ENCODE measurements at places on chromosomes 6 and 20.

DNA sequence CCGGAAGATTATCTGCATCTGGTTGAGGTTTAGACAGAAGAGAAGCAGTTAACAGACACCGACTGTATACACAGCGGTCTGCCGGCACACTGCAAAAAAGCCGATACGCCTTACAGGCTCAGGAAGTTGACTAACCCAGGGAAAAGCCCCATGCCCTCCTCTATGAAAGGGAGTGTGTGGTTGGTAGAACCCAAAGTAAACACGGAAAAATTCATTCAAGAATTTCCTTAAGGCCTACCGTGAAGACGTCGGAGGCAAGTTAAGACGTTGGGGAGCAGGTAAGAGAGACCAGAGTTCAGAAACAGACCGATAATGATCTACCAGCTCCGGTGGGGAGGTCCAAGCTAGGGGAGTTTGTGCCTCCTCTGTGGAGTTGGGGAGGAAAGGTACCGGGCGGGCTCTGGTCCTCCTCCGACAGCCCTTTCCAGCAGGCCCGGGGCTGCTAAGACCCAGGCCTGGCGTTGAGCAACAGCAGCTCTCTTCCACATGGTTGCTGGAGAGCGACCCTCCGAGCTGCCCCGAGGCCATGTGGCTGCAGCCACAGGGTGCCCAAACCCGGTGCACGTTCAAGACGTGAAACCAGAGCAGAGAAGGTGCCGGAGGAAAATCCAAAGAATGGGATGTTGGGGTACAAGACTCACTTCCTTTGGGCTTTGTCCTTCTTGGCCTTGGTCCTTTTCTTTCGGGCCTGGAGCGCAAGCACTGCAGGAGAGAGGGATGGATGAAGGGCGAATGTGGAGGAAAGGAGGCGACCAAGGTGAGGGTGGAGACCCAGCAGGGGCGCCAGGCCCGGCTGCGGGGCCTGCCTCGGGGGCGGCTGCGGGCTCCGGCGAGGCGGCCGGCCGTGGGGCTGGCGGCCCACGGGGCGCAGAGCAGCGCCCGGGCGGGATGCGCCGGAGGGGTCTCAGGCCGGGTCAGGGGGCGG is 809 bp downstream of the SRPK1 start:
- DNase-seq = peak; percentile 88

GRCh38 chr6:84095156-84095555 is 61.6 kb downstream of the MRAP2 start:
- no peak for DNase-seq

DNA sequence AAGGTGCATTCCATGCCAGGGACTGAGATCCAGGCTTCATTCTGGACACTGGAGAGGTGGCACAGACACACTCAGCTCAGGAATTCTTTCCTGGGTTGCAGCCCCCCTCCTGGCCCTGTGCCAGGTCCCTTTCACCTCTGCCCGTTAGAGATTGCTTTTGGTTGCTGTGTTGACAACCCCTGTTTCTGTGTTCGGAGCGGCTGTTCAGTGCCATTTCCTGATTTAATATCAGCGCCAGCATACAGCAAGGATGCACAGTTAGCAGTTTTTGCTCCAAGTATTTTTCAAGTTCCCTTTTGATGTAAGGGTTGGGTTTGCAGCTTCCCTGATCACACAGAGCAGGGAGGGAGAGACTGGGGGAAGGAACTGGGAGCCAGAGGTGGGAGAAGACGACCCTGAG is 8.5 kb upstream of the MAFB start:
- no peak for DNase-seq

DNA sequence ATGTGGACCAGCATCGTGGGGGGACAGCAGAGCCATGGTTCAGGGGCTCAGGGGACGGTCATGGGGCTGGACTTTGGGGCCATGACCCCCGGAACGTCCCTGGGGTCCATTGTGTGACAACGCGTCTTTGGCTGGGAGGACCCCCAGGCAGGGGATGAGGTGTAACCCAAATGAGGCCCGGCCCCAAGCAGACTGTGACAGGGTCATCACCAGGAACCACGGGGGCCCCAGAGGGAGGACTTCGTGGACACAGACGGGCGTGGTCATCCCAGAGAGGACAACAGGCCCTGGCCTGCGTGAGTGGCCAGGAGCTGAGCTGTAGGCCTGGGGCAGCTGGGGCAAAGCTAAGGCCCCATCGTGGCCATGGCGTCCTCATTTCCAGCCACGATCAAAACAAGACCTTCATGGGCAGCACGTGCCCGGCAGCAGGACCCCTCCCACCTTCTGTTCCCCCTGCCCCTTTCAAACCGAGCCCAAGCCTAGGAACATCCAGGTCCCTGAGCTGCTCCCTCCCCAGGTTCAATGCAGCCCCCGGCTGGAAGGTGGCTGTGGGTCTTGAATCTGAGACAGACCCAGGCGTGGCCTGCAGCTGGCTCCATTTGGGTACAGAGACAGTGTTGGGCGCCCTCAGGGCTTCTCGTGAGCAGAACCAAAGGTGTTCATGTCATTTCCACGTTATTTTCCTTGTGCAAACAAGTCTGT is 187.8 kb downstream of the TAF4 start:
- no peak for DNase-seq

DNA sequence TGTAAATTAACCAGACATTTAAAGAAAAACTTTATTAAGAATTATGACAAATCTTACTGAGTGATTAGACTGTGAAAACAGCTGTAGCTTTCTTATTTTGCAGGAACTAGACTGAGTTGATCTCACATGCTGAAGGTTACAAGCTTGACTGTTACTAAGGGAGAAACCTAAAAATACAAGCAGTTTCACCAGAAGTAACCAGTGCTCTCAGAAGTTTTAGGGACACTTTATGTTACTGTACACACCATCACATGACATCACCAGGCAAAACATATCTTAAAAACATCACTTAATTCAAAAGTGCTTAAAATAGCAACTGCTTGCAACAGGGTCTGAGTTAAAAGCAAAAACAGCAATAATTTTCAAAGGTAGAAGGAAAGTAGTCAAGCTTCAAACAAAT is 5.4 kb downstream of the FBXO30 start:
- peak; percentile 12 for DNase-seq

DNA sequence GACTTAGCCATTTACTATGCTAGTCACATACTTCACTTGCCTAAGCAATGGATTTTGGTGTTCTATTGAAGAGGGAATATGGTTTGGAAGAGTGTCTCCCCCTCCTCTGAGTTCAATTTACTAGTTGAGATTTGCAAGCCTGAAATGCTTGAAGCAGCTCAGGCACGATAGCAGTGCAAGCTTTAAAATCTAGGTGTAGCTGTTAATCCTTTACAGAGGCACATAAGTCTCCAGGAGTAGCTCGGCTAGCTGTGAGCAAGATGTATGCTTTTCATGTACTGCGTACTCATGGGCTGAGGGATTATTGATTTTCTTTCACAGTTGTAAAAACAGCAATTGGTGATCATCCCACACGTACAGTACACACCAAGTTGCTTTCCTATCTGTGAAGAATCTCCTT is 726 bp downstream of the FLRT3 start:
- no peak for DNase-seq

GRCh38 chr6:127634178-127634577 is 57.2 kb downstream of the C6orf58 start:
- no peak for DNase-seq

GRCh38 chr6:139028215-139028657 is 309 bp upstream of the ABRACL start:
- no peak for DNase-seq

DNA sequence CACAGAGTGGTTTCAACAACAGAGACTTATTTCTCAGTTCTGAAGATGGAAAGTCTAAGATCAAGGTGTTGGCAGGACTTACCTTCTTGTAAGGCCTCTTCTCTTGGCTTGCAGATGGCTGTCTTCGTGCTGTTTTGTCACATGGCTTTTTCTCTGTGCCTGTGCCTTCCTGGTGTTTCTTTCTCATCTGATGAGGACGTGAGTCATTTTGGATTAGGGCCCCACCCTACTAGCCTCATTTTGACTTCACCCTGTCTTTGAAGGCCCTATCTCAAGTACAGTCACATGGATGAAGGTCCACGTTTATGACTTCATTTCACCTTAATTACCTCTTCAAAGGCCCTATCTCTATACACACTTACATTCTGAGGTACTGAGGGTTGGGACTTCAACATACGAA is 41.4 kb upstream of the LAMA2 start:
- no peak for DNase-seq

- DNase-seq = no peak
Observed at GRCh38 chr6:37507690-37508421, 8.2 kb upstream of the CCDC167 start.

GRCh38 chr6:1263850-1264377 is 48.0 kb upstream of the FOXQ1 start:
- no peak for DNase-seq

- no peak for DNase-seq
Observed at GRCh38 chr20:55935448-55936208, 69.7 kb downstream of the CBLN4 start.

- peak; percentile 54 for DNase-seq
Observed at GRCh38 chr6:117547688-117548621, 54.4 kb downstream of the GOPC start.

- no peak for DNase-seq
Observed at GRCh38 chr6:169972101-169972651, 220.8 kb downstream of the ERMARD start.

DNA sequence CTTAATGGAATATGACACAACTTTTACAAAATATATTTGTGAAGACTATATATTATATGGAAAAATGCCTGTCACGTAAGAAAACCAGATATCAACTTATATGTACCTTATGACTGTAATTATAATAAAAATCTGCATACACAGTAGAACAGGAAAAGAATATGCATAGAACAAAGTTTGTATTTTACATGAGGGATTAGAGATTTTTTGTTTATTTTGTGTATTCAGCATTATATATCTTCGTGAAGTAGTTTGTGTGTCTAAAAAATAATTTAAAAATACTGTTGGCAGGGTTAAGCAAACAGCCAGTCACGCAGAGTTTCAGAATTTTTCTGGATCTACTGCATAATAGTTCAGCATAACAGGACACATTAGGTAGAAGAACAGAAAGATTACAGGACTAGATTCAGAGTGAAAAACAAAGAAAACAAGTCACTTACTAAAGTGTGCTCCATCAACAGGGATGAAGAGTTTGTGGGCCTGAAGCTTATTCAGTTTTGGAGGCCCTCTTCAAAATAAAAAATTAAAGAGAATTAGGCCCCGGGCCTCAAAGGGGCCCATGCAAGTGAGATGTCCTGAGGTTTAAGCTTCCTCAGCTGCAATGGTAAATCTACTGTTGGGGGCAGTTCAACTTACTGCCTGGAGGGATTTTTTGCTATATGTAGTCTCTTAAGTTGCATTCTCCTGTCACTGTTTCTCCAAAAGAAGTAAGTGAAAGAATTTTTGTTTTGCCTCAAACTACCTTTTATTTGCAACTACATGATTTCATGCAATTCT is 16.3 kb downstream of the TXLNB start:
- no peak for DNase-seq

DNA sequence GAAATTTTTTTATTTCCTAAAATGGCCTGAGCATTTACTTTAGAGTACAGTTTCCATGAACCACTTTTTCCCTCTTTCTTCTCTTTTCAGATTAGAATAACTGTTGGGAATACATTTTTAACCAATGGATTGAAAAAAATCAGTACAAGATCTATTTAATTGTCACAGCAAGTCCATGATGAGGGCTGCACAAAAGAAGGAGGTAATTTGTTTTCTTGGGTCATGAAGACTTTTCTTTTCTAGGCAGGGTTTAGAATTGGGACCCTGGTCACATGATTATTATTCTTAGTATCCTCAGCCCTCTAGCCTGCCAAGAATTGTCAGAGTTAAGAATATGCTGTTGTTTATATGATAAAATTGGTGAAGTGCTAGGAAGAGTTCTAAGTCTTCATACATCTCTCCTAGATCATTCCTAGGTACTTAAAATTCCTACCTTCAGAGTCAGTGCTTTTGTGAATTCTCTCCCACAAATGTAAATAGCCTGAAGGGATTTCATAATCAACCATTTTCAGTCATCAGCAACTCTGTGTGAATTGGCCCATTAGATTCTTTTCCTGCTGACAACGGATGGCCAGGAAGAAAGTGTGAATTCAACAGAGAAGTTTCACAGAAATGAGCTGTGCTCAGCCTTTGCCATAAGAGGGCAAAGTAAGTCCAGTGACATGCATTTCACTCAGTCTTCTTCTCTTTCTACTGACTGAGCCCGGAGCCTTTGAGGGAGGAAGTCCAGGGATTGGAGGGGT is 32.4 kb upstream of the TPBG start:
- DNase-seq = peak; percentile 60

DNA sequence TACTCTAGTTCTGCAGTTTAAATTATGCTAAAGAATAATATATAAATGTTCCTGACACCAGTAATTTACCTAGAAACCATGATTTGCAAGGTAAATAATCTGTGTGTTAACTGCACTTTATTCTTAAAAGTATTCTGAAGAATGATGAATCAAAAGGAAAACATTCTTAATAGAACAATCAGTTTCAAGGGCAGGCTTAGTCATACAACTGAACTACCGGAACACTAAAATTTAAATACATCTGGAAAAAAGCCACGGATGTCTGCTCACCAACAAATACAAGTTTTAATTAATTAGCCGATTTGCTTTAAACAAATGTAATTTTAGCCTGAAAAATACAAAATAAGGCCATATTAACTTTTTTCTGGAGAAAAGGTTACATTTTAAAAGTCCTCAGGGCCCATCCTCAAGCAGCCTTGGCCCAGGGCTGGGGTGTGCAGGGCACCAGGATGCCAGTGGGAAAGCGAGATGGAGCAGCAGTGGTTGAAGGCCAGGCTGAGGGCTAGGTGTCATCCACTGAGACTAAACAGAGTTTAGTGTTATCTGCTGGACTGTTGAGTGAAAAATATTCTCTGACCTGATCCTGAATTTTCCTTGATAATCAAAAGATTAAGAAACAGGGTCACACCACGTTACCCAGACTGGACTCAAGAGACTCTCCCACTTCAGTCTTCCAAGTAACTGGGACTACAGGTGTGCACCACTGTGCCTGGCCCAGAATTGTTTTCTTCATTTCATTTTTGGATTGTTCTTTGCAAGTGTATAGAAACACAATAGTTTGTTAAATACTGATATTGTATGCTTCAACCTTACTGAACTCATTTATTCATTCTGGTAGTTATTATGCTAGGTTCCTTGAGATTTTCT is 88.2 kb upstream of the DST start:
- DNase-seq = peak; percentile 84

DNA sequence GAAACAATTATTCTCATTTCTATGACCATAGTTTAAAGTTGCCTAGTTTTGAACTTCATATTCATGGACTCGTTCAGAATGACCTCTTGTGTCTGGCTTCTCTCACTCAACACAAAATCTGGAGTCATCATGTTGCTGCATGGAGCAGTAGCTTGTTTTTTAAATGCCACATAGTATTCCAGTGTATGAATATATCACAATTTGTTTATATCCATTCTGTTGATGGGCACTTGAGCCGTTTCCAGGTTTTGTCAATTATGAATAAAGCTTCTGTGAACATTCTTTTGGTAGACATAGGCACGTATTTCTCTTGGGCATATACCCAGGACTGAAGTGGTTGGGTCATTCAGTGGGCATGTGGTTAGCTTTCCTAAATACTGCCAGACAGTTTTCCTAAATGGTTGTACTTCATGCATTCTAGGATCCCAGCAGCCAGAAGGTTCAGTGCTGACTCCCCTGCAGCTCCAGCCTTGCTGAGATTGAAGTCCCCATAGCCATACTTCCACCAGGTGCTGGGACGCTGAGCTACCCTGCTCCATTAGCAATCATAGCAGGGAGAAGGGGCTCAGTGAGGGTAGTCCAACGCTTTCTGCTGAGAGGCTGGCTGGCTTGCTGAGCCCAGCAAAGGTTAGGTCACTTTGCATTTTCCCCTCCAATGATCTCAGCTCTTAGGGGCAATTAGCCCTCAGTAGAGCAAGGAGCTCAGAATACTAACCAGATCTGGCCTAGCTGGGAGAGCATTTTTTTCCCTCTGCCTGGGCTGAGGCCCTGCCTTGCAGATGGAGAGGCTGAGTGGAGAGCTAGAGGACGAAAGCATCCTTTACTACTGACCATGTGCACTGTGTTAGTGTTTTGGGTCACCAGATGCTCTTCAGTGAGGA is 35.7 kb upstream of the CTNNBL1 start:
- no peak for DNase-seq
